Mesothelial cell of epicardium (in vitro differentiated cells): ENCODE measurements at places on chromosomes 2 and 18.
A peak's percentile ranks its signal among the peaks of the same experiment; 100 is the strongest.

DNA sequence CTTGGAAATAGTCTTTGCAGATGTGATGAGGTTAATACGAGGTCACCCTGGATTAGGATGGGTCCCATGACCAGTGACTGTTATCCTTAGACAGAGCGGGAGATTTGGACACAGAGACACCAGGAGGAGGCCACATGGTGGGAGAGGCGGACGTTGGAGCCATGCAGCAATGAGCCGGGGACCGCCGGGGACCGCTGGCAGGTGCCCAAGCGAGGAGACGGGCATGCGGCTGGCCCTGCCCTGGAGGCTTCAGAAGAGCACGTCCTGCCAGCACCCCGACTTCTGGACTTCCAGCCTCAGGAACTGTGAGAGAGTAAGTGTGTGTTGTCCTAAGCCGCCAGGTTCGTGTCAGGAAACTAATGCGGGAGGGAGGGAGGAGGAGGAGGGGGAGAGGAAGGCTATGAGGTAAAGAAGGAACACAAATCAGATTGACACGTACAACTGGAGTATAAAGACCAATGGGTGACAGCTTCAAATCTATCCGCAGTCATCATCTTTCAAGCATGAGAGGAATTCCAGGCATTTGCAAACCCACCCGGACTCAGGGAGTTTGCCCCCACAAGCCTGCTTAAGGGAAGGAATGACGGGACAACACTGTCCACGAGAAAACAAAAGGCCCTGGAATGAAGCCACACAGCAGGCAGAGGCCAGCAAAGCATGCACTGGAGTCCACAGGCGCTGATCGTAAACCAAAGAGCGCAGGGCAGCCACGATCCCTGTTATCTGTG, 11.6 kb upstream of the BOK start:
- DNase-seq: no peak

GRCh38 chr2:28247734-28248133, 144.9 kb upstream of the FOSL2 start:
- DNase-seq: no peak

GRCh38 chr2:72148003-72148836, 558 bp upstream of the CYP26B1 start:
- no peak for DNase-seq

DNA sequence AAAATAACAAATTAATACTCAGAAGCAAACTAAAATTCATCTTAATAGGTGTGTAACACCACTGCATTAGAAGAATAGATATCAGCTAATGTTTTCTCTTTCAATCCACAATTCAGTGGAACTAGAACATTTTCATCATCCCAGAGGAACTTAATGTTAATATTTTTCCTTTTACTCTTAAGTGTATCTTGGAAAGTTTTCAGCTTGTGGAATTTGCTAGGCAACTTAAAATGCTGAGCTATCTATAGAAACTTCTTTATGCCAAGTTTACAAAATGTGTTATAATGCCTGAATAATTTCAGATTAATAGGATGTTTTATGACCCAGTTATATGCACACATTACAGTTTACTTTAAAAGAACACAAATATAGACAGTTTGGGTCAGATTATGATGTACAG, 86.6 kb upstream of the FAM237A start:
- no peak for DNase-seq

DNA sequence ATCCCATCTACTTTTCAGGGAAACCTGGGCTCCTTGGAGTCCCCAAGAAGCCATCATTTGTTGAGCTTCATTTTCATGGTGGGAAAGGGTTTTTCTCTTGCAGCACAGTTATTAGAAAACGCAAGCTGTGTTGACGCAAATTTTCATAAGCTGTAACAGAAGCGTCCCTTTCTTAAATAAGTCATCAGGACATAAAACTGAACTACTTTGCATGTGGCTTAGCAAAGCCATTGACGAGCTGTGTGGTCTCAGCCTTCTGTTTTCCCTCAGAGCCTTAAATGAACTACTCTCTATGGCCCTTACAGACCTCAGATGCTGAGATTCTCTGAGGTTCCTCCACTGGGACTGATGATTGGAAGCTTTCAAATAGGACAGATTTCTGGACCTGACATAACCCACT, 85.1 kb downstream of the ARL4C start:
- DNase-seq: no peak

GRCh38 chr18:4016391-4017049, 438.6 kb downstream of the DLGAP1 start:
- no peak for DNase-seq

- no peak for DNase-seq
These were observed 60.8 kb upstream of the GLS start for GRCh38 chr2:190819840-190820301.

- no peak for DNase-seq
These were observed 84.0 kb upstream of the RFX8 start for GRCh38 chr2:101558740-101559525.

DNA sequence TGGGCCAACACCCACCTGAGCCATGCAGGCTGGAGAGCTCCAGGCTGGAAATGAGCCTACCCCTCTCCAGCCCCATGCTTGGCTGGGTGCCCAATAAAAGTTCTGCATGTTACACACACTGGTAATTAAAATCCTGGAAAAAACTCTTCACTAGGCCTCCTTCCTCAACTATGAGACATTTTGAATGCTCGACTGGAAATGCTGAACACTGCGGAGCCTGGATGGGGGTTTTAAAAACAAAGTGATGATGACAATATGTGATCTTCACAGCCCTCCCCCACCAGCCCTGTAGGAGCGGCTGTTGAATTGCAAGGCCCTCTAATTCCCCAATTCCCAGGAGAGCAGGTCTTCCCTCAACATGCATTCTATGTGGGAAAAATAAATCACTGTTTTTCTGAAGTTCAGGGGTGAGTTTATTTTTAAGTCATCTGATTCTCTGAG, 179.2 kb downstream of the TTC32 start:
- DNase-seq: no peak

GRCh38 chr2:218003981-218004419, 1.2 kb upstream of the TNS1 start:
- DNase-seq: no peak

DNA sequence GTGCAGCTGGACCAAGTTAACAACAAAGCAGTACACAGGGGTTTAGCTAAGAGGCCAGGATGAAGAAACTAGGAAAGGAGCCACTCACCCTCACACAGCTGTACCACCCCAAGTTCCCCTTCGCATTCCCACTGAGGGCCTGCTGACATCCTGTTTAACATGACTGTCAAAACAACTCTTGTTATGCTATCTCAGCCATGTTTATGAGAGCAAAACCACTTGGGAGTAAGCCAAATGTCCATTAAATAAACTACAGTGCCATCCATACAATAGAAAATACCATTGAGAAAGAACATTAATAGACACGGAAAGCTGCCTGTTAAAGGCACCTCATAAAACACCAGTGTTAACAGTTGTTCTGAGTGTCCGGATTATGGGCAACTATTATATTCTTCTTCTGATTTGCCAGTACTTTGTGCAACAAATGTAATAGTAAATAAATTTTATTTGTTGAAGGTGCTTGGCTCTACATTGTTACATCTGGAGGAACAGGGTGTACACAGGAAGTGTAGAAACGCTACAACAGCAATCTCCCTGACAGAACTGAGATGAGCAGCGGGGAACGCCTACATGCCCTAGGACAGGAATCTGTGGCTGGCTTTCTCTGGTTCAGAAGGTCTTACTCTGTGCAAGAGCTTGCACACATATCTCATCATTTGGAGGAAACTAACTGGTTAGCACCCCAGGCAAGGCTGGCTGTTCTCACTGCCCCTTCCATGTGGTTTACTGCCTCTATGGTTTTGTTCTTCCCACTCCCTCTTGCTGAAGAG, 85.6 kb downstream of the EHD3 start:
- no peak for DNase-seq

- DNase-seq: no peak
These were observed 6.3 kb downstream of the PDCD1 start for GRCh38 chr2:241852116-241852980.

DNA sequence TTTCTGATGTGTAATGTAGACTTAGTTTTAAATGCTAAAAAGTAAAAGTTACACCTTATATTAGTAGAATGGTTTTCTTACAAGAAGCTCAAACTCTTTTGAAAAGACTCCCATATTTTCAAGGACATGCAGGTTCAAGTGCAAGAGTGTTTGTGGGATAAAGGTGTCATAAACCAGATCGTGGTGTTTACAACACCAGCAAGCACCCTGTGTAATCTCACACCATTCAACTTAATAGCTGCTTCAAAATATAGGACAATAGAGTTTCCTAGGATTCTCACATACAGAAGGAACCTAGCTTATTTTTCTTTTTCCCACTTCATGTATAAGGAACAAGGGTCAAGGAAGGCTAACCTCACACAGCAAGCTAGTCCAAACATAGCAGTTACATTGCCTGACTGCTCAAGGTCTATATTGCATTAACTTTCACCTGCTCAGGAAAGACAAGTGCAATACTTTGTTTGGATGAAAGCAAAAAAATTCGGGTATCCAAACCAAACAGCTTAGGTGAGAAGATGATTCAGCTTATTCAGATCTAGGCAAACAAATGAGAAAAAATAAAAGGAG, 172.3 kb downstream of the IKZF2 start:
- no peak for DNase-seq

- peak; percentile 90 for DNase-seq
These were observed at the start of gene MBD2 for GRCh38 chr18:54224379-54225014. Gene MBD2, minus strand, starts transcription at chr18:54224669. Its CDS starts 110 bp downstream, at chr18:54224559.

GRCh38 chr2:106959975-106960682, 74.2 kb upstream of the ST6GAL2 start:
- no peak for DNase-seq

- DNase-seq: no peak
These were observed 32.2 kb upstream of the TRIB2 start for GRCh38 chr2:12684471-12684936.

DNA sequence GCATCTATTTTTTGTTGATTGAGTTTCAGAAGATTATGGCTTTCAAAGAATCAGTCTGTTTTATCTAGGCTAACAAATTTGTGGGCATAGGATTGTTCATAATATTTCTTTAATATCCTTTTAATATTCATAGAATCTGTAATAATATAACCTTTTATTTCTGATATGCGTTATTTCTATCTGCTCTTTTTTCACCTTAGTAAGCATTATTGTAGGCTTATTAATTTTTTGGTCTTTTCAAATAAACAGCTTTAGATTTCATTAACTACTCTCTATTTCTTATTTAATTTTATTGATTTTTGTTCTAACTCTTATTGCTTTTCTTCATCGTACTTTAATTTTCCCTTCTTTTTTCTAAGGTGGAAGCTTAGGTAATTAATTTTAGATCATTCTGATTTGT, 1614.4 kb upstream of the DDX18 start:
- no peak for DNase-seq

DNA sequence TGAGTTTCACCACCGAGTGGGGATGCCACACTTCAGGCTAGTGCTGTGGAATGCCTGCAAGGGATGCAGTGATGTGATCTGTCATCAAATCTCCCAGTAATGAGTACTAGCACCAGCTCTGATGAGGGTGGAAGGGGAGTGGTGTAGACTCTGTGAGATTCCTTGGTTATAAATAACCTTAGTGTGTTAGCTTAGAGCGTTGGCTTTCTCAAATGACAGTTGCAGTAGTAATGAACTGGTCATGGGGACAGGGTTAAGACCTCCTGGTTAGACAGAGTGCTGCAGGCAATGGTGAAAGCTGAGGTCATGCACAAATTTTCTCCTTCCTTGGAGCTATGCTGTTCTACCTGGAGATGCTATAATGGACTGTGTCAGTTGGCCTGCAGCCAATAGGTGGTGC, 1063.4 kb upstream of the CRIM1 start:
- DNase-seq: no peak

DNA sequence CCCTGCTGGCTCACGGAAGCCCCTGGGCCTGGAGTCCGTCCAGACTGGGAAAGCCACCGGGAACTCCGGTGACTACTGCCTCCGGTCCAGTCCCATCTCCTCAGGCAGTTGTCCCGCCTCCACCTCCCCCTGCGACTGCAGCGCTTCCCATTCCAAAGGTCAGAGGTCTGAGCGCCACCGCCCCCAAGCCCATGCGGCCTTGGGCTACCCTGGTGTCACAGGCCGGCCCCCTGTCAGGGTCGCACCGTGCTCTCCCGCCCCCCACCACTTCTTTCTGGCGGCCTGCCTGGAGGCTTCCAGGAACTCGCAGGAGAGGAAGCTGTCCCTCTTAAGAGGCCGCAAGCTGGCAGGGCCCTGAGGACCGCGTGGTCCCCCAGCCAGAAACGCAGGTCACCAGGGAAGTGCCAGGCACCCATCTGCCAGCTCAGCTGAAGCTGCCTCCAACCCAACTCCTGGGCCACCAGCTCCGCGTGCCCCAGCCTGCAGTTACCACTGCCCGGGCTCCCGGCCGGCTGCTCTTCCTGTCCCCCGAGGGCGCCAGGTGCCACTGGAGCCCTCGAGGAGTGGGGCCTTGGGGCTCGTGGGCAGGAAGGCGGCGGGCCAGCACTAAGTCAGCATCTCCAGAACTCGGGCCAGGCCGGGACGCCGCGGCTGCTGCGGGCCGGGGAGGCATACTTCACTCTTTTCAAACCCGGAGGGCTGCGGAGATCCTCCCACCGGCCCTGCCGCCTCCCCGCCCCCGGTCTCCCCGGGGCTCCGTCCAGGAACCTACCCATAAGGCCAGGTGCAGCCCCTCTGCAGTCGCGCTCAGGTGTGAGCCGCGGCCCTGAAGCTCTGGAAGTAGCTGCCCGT, 83.3 kb upstream of the POMC start:
- DNase-seq: no peak

DNA sequence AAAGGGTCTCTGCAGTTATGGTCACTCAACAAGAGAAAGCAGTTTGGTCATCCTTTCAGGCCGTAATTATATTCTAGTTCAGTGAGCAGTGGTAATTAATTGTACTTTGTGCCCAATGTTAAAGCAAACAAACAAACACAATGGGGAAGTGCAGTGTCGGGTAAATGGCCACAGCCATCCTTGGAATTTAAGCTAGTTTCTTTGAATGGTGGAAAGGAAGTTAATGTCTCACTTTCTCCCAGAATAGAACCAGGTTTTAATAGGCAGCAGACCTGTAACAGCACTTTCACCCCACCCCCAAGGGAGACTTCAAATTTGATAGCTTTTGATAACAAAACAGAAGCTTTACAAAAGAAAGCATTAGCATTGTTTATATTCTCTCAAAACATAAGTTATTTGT, 20.0 kb upstream of the ITGAV start:
- no peak for DNase-seq

GRCh38 chr2:239977111-239977510, 48.0 kb downstream of the NDUFA10 start:
- no peak for DNase-seq

GRCh38 chr2:134682726-134683125, 36.1 kb downstream of the TMEM163 start:
- no peak for DNase-seq

- DNase-seq: no peak
These were observed 5.1 kb upstream of the MBD2 start for GRCh38 chr18:54229421-54230059.

DNA sequence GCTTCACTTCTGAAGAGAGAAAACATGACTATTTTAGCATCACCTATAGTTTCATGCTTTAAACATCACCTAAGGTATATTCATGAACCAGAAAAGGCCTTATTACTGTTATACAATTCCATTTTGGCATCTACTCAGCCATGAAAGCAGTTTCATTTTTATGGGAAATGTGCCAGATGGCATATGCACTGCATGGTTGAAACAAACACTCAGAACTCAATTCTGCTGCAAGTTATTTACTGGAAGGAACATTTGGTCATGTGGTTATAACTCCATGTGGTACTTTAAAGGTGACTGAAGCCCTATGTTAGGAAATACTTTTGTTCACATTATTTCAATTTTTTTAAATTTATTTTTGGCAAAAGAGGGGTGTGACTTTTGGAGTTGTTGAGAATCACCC, 287.5 kb upstream of the CRIM1 start:
- no peak for DNase-seq

- DNase-seq: no peak
These were observed 248.2 kb upstream of the TNP1 start for GRCh38 chr2:217108086-217108485.
